Sigmoid colon (tissue), 7 donors: ENCODE measurements at places on chromosomes 13 and 19. TPM values are rescaled to one million over a fixed set of nuclear protein-coding genes. Genes with fewer than 3 reads are reported as not detected.

ANGPTL8 gene
- total RNA-seq: not detected

RHPN2 gene
- total RNA-seq: 2.6 TPM

RDH8 gene
- total RNA-seq: not detected

CYP2F1 gene
- not detected for total RNA-seq

CGB8 gene
- not detected for total RNA-seq

MAST1 gene
- total RNA-seq: 3.3 TPM
